ENCODE measurements at places on chromosomes 11 and 22.

DNA sequence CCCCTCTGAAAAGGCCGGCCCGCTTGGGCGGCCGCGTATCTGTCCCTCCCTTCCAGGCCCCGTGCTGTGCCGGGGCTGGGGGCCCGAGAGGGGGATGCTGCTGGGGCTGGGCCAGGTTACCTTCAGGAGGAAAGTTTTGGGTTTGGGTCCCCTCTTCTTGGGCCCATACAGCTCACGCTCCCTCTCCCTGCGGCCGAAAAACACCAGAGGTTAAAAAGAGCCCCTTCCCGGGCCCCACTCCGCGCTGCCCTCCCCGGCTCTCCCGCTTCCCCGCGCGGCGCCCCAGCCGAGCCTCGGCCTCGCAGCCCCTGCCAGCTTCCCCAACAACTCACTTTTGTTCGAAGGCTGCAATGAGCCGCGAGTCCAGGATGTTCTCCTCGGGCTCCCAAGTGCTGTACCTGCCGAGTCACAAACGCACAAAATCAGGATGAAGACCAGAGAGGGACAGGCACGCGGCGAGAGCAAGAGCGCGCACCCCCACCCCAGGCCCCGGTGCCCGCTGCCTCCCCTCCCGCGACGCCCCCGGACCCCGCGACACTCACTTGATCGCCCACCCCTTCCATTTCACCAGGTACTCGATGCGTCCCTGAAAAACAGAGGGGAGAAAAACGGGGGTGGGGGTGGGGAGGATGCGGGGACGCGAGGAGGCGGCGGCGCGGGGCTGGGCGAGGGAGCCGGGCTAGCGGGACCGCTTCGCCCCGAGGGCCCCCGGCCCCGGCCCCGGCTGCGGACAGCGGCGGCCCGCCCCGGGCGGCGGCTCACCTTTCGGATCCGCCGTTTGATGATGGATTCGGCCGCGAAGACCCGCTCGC, 450 bp downstream of the CBX6 start:
- peak; percentile 30 for DNase-seq

DNA sequence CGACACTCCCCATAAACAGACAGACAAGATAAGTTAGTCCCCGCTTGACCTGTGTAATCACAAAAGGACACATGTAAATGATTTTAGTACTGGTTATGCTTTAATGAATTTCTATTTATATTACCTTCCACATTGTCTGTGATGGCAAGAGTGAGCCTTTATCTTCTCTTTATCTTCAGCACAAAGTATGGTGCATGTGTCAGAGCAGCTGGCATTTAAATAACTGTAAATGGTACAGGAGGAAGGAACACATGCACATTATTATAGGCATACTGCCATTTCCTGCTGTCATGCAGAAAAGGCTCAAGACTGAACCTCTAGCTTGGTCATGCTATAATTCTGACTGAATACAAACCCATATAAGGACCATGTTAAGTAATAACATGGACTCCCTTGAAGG, 1342.7 kb upstream of the TENM4 start:
- DNase-seq, result no peak

- DNase-seq, result no peak
These were observed 7.2 kb downstream of the SNAP29 start for GRCh38 chr22:20865875-20866445.

- no peak for DNase-seq
These were observed 15.7 kb upstream of the IL10RA start for GRCh38 chr11:117970400-117971024.

GRCh38 chr11:122733318-122733717, 77.8 kb downstream of the UBASH3B start:
- no peak for DNase-seq

- peak; percentile 72 for DNase-seq
These were observed 54.1 kb upstream of the UBASH3B start for GRCh38 chr11:122601141-122602125.

GRCh38 chr22:26401726-26402125, 27.3 kb upstream of the ASPHD2 start:
- peak; percentile 13 for DNase-seq

DNA sequence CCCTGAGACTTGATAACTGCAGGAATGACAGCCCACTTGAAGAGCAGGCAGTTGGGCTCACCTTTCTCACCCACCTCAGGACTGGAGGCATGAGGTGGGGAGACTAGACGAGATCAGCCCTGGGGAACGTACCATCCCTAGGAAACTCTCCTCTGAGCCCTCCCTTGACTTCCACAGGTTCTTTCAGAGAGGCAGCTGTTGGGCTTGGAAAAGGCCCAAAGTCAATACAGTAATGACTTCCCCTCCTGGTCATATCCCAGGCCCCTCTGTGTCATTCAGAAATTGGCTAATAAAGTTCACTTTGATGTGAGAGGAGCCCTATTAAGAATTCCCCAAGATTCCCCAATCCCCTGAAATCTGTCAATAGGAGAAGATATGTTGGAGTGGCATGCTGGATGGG, 5.8 kb upstream of the NECTIN1 start:
- DNase-seq, result no peak

GRCh38 chr11:84825106-84825660, 802.0 kb downstream of the DLG2 start:
- DNase-seq, result no peak

DNA sequence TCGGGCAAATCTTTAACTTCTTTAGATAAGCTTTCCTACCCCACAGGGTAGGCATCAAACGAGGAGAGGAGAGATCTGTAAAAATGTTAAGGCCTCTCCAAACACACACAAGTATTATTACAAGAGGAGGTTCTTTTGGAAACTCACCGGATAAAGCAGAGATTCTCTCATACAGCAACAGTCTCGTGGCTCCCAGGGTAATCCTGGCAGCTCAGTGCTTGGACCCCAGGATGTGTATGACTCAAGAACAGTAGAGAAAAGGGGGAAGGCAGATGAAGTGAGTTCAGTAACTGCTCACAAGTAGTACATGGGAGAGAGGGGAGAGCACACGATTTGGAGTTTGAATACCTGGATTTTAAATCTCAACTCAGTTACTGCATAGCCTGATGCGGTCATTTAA, 120.9 kb downstream of the FEZ1 start:
- DNase-seq, result no peak

DNA sequence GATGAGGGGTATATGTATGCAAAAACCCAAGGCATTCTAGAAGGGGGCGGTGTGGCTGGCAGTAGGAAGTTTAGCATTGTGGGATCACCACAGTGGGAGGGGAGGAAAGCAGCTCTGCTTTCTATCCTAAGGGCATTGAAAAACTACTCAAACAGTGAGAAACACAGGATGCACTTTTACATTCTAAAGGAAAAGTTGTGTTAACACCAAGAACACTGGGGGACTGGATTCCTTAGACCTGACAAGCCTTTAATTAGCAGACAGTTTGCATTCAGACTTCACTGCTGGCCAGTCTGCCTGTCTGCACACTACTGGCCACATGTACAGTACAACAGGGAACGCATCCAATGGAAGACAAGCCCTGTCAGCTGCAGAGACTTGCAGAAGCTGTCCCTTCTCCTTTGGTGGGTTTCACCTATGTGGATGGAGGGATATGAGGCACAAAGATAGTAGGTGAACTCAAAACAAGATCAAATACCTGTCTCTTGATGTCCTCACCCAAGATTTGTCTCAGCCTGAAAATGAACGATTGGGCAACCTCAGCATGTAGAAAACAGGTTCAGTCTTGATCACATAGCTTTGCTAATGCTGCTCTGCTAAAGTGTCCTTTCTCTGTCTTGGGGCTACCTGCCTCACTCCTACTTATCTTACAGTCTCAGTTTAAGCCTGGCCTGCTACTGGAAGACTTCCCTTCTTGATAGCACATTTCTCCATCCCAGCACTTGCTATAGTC, 64.8 kb downstream of the TENM4 start:
- DNase-seq, result no peak

DNA sequence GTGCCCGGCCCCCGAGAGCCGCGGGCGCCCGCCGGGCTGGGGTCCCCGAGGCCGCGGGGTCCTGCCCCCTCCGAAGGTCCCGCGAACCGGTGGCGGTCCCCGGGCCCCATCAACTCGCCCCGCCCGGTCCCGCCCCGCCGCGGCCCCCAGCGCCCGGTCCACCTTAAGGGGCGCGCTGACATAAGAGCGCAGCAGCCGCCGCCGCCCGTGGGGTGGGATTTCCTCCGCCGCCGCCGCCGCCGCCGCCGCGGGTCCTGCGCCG, at the start of gene ZDHHC8:
Gene ZDHHC8, plus strand, starts transcription at position 208 of the 262 bp plus-strand sequence. CDS start 144 bp downstream, outside the sequence.
- no peak for DNase-seq

- DNase-seq, result no peak
These were observed 69.8 kb downstream of the RELT start for GRCh38 chr11:73445980-73446379.

DNA sequence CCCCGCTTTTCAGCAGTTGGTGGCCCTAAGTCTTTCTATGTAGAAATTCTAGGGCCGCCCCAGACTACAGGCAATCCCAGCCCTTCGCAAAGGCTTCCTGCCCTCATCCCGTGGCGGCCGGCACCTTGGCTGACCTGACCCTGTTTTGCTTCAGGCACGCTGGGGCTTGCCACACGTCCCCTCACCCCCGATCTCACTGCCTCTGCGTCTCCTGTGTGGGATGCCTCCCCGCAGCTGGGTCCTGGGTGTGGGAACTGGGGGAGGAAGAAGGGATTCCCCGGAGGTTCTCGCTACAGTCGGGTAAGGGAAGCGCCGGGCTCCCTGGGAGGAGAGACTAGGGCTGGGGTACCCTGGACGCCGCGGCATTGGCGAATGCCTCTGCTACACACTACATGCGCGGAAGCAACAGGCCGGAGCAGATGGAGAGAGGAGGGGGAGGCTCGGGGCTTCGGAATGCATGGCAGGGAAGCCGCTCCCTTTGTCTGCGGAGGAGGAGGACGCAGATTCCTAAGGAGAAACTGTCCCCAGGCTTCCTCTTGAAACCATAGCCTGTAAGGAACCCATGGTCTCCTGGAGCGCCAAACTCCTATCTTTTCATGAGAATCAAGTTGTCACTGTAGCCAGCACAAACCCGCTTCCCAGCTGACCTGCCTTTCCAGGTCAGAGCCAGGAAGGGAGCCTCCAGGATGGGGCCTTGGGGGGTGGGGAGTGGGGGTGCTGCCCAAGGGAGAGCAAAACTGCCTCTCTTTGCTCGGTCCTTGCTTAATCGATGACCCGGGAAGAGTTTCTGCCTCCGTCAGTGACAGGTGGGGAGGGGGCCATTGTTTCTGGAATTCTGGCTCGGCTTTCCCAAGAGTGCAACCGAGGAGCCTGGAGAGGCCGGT, 1.4 kb downstream of the DTX4 start:
- DNase-seq, result peak; percentile 38

GRCh38 chr11:64742889-64743590, 902 bp downstream of the RASGRP2 start:
- DNase-seq, result peak; percentile 52

Data from EL (cell line).